ENCODE measurements at places on chromosomes 11 and 22. TPM values are rescaled to one million over a fixed set of nuclear protein-coding genes. Genes with fewer than 3 reads are reported as not detected.

GRCh38 chr11:34522188-34522587, 8.6 kb upstream of the ELF5 start:
- no peak for DNase-seq

DNA sequence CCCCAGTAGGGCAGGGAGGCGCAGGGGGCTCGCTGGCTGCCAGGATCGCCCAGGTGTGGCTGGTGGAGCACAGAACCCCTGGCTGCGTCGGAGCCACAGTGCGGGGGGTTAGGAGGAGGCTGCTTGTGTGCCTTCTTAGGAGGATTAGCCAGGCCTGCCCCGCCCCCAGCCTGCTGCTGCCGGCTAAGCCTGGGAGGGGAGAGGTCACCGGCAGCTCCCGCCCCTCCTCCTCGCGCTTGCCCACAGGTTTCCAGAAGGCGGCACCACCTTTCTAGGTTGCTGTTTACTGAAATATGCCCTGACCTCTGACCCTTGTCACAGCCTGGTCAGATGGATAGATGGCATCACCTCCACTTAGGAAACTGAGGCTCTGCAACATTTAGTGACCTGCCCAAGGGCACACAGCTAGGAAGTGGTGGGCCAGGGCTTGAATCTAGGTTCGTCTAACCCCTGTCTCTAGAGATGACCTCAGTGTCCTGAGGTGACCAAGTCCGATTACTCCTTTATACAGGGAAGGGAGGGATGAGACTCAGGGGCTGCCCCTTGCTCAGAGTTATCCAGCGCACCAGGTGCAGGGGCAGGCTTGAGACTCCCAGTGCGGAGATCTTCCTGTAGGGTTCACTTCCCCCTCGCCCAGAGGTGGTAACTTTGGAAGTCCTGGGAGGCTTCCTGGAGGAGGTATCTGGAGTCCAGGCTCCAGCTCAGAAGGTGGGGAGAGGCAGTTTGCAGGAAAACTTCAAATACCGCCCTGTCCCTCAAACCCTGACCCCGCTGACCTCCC, 44.0 kb downstream of the MYO7A start:
- DNase-seq, result no peak

GRCh38 chr11:8714622-8715225, 32.1 kb downstream of the RPL27A start:
- DNase-seq, result no peak

DNA sequence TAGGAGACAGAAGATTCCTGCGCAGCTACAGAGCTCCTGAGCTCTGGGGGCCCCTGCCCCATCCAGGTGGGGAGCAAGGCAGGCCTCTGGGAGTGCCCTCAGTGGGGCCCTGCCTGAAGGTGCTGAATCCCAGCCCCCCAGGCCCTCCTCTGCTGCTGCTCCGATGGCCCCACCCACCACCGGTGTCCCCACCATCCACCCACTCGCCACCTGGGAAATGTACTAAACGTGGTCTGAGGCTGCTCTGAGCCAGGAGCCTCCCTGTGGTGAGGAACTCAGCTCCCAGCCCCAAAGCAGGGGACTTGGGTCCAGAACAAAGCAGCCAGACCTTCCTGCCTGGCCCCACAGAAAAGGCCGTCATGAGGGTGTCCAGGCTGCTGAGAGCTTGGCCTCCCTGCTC, 289.4 kb downstream of the CTTN start:
- no peak for DNase-seq

GRCh38 chr11:117319214-117319840, 3.3 kb upstream of the BACE1 start:
- DNase-seq, result no peak

- no peak for DNase-seq
Measured at GRCh38 chr11:11552529-11553087, 69.2 kb downstream of the GALNT18 start.

DNA sequence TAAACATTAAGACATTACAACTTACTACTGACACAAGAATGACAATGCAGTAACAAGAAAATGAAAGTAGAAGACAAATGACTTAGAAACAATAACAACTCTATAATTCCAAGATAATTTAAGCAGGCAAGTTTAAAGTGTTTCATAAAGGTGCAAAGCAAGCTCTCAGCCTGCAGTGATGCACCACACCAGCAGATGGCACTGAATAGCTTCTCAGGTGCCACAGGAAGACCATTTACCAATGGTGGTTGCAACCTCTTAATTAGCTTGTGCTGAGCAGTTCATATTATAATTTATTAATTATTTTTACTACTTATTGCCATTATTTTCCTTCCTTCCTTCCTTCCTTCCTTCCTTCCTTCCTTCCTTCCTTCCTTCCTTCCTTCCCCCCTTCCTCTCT, 60.6 kb downstream of the NXPE2 start:
- DNase-seq, result peak; percentile 69

DNA sequence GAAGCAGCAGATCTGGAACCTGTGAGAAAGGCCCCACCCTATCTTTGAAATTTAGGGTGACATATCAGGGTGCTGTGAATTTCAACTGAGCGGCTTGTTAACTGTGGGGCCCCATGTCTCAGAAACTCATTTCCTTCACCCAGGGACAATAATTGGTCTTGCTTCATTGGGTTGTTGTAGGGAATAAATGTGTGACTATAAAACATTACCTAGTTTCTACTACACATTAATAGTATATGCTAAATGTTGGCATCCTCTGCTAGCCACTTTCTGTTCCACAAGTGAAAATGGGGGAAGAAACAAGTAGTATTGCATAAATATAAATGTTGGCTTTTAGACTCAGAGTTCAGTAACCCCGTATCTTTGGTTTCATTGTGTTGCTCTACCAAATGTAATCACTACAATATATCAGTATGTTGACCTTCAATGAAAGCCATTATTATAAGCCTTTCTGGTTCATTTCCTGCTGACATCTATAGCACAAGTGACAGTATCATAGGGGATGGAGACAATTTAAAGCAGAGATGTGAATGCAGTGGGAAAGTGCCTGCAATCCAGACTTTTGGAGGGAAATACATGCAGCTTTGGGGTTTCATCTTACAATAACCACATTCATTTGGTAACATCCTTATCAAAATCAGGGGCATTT, 905.5 kb upstream of the RAG2 start:
- no peak for DNase-seq

DNA sequence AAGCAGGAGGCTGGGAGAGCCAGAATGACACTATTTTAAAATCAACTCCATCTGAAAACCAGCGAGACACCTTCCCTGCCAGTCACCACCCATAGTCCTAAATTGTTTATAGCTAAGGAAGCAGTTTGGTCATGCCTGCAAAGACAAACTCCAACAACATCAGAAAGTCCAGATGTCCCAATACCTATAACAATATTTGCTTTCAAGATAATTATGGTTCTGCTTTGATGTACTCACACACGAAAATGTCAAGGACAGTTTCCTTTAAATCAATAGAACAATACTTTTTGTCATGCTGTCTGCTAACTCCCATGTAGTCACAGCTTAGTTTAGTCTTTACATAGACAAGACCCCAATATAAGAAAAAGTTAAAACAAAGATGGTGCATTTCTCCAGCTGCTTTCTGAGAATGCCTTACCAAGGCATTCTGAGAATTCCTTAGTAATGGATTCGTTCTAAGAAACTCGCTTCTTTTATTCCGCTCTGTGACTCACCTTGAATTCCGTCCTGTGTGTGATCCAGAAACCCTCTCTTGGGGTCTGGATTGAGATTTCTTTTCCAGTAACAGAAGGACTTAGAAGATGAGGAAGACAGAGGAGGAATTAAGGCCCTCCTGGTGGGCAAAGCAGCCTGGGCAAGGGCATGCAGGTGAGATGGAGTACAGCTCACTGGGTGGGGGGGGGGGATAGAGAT, 9.6 kb upstream of the SCGB2A2 start:
- no peak for DNase-seq

GRCh38 chr11:58900479-58901420, 38.5 kb upstream of the GLYATL1 start:
- DNase-seq, result peak; percentile 73

GRCh38 chr11:126573325-126573978, 218.0 kb downstream of the ST3GAL4 start:
- DNase-seq, result no peak

DNA sequence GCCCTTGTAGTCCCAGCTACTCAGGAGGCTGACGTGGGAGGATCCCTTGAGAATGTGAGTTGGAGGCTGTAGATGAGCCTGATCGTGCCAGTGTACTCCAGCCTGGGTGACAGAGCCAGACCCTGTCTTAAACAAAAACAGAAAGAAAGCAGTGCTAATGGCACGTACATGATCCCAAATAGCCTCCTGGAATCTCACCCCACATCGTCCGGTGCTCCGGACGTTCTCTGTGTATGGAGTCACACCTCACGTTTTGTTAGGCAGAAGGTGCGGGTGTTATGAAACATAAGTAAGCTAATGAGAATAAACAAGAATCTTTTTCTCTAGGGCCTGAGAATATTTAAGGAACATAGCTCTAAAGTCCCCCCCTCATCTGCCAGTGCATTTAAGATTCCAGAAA, 23.7 kb upstream of the MICAL3 start:
- DNase-seq, result no peak

DNA sequence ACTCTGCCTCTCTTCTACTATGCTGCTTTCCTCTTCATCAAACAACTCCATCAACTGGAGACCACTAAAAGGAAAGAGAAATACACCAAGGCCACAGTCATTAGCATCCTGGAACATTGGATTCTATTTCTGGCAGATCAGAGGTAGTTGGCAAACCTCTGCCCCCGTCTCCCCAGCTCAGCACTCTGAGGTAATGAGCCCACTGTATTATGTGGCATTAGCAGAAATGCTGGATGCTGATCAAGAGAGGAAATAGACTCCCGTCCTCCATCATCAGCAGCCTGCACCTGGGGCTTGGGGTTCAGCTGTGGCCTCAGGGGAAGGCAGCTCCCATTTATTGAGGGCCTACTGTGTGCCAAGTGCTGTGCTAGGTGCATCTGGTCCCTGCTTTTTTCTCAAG, 9.0 kb upstream of the RASD2 start:
- DNase-seq, result peak; percentile 88

- no peak for DNase-seq
Measured at GRCh38 chr11:73184953-73185671, 33.0 kb upstream of the P2RY2 start.

- no peak for DNase-seq
Measured at GRCh38 chr11:61131186-61131585, 28.9 kb downstream of the CD5 start.

DNA sequence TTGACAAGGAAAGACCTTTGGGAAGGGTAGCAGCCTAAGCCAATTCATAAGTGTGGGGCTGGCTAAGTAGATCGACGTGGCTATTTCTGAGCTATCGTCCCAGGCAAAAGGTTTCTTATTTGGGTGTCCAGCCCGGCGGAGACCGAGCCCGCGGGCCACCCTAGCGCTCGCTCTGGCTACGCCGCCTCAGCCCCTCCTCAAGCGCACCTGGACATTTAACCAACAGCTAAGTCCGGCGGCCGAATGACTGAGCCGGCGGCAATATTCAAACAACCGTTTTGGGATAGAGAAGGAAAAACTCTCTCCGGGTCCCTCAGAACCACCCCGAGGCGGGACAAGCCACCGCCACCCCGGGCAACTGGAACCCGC, 457 bp downstream of the RNF141 start:
- DNase-seq, result peak; percentile 19

Gene UCP3
- 5.5 TPM for polyA plus RNA-seq

Gene ANO5
- 16.8 TPM for polyA plus RNA-seq

Gene SCARF2
- polyA plus RNA-seq, result 21.8 TPM

Gene E2F8
- 2.5 TPM for polyA plus RNA-seq

Gene RAB38
- 2.3 TPM for polyA plus RNA-seq

Gene NTM
- polyA plus RNA-seq, result 166 TPM

Gene SLC6A5
- polyA plus RNA-seq, result 29.0 TPM

Gene CCDC188
- polyA plus RNA-seq, result 1.9 TPM

Gene NDUFS8
- polyA plus RNA-seq, result 148 TPM

Measured in spinal cord (tissue), 10 donors.